ENCODE measurements at places on chromosomes 13 and 19.

GRCh38 chr13:53343361-53343744 lies 314.7 kb downstream of the OLFM4 start:
- DNase-seq = no peak

DNA sequence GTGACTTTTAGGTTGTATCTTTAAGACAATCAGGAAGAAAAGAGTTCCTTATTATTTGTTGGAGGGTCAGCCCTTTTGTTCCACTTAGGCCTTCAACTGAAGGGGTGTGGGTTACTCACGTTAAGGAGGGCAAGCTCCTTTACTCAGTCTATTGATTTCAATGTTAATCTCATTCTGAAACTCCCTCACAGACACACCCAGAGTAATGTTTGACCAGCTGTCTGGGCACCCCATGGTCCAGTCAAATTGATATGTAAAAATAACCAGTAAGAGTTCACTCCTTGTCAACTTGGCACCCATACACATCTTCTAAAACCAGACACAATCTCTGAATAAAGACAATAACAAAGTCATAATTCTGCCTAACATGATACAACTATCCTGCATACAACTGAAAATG lies 292.9 kb downstream of the KLF5 start:
- DNase-seq = no peak

GRCh38 chr13:24618011-24618955 lies 61.9 kb upstream of the ATP12A start:
- no peak for DNase-seq

- DNase-seq = no peak
Measured at GRCh38 chr19:11821474-11822109, 7.5 kb downstream of the ZNF440 start.

- no peak for DNase-seq
Measured at GRCh38 chr19:18292462-18292809, 11.0 kb upstream of the JUND start.

DNA sequence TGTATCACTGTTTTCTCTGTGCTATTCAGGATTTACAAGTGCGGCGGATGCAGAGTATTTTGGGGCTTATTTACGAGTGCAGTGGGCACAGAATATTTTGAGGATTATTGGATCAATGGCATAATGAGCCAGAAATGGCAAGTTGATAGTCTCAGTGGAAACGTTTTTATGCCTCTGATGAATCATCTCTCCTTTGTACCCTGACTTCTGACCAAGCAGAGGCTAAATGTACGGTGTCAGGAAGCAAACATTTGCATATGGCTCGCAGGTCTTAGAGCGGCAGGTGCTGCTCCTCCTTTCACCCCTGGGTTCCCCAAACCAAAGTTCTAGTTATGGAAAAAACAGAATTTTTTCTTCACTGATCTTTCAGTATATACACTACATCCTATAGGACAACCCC lies 94.5 kb downstream of the LIG4 start:
- DNase-seq = no peak
